ENCODE measurements at places on chromosomes 4 and X.

- no peak for DNase-seq
Measured at GRCh38 chr4:2335729-2336101, 73.8 kb upstream of the MXD4 start.

DNA sequence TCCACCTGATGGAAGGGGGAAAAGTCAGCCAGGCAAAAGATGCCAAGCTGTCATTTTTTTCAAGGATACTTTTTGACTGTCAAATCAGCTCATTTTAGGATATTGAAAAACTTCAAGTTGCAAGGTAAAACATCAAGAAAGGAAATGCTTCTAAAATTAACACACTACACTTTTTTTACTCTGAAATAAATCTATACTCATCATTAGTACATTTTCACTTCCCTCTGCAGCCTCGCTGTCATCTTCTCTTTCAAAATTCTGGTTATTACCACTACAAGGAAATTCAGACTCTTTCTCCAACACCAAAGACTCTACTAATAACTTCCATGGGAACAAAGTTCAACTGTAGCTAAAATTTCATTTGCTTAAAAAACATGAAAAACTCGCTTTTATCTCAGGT lies 41.6 kb downstream of the APBB2 start:
- no peak for DNase-seq

GRCh38 chr4:185112104-185112503 lies 31.0 kb upstream of the SLC25A4 start:
- no peak for DNase-seq

DNA sequence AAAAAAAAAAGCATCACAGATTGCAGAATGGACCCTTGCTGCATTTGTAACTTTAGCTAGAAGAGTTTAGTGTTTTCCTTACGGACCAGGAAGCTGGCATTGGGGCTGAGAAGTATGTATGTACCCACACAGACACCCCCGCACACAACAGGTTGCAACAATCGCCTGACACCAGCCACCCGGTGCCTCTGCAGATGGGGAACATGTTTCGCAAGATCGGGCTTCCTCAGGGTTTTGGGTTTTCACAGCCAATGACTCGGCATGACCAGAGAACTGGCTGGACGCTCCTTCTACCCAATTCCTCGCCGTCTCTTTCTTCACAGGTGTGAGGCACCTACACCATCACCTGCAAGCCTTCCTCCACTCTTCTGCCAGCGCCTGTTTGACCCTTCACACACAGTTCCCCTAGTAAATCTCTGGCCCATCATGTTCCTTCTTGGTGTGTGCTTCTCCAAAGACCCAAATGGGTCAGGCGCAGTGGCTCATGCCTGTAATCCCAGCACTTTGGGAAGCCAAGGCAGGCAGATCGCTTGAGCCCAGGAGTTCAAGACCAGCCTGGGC lies 70.4 kb downstream of the DHRSX start:
- DNase-seq, result no peak

DNA sequence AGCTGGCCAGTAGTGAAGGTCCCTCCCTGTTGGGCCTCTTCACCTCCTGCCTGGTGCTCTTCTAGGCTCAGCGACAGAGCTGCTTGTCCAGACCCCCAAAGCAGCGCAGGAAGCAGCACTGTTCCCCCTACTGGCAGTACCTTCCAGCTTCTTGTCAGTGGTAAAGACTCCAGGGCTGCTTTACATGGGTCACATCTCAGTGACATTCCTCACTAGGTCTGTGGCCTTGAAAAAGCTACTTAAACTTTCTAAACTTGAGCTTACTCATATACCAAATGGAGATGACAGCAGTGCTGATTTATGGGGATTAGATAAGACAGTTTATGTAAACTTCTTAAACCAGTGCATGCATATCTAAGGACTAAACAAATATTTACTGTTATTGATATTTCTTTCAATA lies 117.3 kb downstream of the FAT4 start:
- no peak for DNase-seq

DNA sequence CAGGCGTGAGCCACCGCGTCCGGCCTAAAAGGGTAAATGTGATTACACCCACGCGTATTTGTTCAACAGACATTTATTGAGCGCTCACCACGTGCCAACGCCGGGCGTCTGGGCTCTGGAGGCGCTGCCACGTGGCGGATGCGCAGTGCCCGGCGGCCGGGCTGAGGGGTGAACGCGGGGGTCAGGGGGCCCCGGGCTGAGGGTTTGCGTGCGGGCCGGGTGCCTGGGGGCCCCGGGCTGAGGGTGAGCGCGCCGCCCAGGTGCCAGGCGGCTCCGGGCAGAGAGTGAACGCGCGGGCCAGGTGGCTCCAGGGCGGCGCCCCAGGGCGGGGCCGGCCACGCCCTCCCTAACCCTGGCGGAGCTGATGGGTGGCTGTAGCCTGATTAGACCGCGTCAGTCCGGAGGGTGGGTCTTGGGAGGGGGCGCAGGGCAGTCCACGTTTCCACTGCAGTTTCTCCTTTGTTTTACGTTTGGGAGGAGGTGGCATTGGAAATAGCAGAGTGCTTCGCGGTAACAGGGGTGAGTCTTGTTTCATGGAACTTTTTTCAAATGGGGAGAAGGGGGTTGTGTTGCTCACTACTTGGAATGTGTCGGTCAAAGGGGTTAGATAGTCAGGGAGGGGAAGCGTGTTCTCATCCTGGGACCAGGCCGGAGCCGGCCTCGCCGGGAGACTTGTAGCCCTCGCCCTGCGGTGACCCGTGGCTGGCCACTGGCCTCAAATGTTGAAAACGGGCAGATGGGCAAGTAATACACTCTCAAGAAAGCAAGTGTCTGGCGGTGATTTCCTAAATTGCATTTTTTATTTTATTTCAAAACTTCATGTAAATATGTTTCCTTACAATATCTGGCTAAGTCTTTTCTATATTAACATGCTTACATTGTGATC lies at the start of gene ZFP42:
Gene ZFP42, plus strand, starts transcription at position 450 of the 886 bp plus-strand sequence. CDS start 7,037 bp downstream, outside the sequence.
- DNase-seq, result no peak

DNA sequence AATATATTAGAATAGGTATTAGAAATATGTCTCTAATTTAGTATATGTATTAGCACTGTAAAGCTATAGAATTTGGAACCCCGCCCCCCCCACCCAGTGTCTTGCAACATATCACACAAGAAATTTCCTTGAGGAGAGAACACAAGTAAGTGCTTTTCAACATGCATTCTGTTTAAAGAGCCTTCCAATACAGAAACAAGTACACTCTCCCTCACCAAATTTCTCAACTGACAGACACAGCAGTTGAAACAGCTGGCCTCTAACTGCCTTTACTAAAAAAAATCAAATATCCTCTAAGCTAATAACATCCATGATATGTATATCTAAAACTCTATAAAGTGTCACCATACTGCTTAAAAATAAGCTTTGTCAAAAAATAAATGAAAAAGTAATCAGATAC lies 12.4 kb downstream of the CAMK2D start:
- no peak for DNase-seq
